ENCODE measurements at places on chromosomes 5 and 9.

DNA sequence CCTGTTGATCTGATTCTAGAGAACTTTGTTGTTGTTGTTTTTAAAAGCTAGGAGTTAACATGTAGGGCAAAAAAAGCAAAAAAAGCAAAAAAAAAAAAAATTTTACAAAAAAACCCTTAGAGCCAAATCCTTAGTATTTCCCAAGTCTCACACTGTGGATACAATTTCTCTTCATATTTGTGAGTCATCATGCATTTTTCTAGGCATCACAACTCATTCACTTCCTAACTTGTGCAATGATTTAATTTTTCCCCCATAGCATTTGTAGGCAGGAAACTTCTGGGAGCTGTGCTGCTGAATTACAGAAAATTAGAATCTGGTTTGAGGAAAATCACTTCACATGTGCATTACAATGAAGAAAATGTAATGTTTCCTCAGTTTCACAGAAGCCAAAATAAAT is 91.9 kb downstream of the MARCHF3 start:
- peak; percentile 91 for DNase-seq

DNA sequence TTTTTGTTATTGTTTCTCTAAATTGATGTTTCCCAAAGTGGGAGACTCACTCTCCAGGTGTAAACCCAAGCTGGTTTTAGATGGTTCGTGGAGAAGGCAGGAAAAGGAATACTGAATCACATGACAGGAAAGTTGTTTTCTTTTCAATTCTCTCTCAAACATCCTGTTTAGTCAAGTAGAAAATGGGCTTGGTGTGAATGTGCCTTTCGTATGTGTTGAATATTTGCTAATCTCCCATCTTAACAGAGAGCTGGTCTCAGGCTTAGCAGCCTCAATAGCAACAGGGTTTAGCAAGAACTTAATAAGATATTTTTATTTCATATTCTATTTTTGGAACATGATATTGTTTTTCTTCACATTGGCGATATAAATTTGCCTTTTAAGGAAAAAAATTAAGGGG is 119.7 kb downstream of the INSYN2B start:
- DNase-seq, result no peak

- DNase-seq, result no peak
Measured at GRCh38 chr5:40685976-40686486, 6.3 kb downstream of the PTGER4 start.

- no peak for DNase-seq
Measured at GRCh38 chr5:156128026-156128425, 198.9 kb upstream of the SGCD start.

DNA sequence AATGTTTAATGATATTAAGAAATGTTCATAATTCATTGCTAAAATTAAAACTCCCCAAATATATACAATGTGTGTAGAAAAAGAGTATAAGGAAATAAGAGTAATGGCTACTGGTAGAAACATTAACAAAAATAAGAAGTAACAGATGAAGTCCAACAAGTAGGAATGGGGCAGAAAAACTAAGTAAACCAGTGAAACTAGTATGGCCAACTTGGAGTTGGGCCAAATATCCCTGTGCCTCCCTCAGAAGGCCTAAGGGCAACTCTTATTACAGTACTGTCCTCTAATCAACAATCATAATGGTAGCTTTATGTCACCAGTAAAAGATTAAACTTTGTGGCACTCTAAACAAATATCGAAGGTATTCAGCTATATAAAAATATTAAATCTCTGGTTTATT is 93.5 kb downstream of the SSBP2 start:
- DNase-seq, result no peak

GRCh38 chr9:126965077-126965476 is 50.5 kb downstream of the RALGPS1 start:
- no peak for DNase-seq

DNA sequence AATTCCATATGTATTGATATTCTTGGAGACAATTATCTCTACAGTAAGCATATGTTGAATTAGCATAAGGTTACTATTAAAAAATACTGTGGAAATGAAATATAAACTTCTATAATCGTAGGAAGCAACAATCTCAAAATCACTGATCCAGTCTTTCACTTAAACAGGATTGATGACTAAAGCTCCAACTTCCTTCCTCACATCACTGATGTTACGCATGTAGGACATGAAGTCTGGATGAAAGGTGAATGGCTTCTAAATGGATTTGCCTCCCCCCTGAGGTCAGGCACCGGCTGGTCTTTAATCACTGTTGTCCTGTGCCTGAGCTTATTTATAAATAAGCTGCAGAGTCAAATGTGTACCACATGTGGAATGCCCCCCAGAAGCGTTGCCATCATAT is 157.1 kb upstream of the NFIB start:
- no peak for DNase-seq

GRCh38 chr5:34604119-34604675 is 51.9 kb upstream of the RAI14 start:
- DNase-seq, result no peak

DNA sequence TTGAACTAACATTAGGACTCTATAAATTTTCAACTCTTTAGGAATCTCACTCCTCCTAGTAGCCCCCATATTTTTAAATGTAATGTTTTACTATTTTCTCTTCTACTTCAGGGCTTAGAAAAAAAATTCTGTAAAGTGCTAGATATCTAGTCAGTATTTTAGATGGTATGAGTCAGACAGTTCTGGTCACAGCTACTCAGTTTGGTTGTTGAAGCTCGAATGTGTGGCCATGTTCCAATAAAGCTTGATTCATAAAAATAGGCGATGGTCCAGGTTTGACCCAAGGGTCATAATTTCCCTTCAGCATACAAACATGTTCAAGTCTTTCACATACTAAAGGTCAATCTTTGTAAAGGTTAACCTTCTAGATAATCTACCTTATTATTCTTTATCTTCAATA is 566.0 kb upstream of the CDH18 start:
- peak; percentile 78 for DNase-seq

DNA sequence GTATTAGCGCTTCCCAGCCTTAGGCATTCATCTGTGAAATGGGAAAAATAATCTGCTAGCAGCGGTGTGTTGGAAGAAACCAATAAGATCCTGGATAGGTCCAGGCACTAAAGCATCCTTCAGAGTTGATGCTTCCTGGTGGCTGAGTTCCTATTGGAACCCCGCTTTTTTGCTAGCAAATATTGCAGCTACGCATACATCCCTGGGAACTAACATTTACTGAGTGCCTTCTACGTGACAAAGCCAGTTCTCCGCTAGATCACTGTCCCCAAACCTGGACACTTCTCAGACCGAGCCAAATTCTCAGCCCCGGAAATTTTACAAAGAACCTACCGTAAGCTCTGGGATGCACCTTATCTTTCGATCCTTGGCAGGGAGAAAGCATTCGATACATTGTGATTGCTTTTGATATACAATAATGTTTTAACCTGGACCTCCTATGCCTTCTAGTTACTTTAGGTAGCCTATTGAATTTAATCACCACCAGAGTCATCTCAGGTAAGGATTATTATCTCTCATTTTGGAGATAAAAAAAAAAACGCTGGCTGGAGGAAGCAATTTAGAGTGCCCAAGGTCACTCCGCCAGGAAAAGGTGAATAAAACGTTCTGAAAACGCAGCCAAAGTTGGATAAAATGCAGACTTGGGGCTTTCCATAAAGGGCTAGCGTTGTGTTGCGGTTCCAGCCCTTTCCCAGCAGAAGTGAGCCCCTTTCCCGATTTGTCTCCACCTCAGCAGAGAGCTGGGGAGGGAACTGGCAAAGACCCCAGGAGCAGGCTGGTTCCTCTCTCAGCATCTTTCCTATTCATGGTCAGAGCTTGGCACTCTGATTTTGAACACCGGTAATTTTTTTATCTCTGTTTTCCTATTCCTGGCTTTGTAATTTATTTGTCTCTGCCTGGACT is 2.6 kb upstream of the MSX2 start:
- no peak for DNase-seq

GRCh38 chr9:87035879-87036278 is 88.6 kb upstream of the GAS1 start:
- DNase-seq, result no peak

- peak; percentile 26 for DNase-seq
Measured at GRCh38 chr5:60365001-60365400, 335.0 kb downstream of the DEPDC1B start.

DNA sequence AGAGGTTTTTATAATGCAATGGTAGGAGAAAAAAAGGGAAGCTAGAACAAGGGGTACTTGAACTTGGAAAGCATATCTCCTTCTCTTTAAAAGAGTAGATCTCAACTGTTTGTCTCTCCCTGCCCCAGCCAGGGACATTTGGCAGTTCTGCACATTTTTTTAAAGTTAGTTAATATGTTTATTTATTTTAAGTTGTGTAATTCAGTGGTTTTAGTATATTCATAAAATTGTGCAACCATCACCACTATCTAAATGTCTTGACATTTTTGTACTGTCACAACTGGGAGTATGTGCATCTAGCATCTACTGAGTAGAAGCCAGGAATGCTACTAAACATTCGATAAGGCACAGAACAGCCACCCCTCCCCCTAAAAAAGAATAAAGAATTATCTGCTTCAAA is 103.5 kb upstream of the DPYSL3 start:
- DNase-seq, result peak; percentile 65

DNA sequence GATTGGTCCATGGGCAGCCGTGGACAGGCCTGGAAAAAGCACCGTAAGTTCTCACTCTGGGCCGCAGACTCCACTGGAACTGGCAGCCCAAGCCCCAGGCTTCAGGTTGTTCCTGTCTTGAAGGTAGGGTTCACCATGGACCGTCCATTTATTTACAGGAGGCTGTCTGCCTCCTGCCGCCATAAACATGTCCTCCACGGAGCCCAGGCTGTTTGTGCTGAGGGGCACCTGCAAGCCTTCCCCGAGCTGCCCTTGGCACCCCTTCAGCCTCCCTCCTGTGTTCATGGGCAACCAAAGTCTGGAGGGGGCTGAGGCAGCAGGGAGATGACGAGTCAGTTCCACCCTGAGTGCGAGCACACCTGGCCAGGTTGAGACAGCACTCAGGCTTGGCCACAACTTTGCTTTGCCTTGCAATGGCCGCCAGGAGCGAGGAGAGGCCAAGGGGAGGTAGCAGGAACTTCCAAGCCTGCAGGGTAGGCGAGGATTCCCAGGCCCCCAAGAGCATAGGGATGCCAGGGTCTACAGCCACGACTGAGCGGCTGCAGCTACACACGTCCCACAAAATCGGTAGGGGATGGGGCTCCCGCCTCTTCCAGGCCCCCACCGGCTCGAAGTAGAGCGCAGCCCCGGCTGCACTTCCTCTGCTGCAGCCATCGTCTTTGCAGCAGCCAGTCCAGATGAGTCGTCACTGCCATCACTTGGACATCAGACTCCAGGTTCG is 1625.6 kb upstream of the ACO1 start:
- no peak for DNase-seq

DNA sequence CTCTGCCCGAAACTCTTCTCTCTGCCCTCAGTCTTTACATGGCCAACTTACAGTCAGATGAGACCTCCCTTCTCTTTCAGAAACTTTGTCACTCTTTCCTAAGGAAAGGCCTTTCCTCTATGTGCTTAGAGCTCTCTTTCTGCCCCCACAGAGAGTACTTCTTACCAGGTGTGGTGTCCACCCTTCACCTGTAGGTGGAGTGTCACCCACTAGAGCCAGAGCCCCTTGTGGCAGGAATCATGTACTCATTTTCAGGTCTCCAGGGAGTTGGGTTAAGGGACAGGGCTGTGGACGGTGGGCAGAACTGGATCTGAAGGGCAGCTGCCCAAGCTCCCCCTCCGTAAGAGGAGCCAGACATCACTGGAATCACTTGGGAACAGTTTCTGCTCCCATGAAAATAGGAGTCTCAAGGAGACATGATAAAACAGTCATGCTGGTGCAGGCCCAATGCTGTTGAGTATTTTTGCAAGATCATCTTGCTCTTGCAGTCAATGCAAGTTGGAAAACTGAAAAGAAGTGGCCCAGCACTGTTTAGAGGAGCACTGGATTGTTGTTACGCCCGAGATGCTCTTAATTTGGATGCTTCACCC is 436.7 kb downstream of the ZSWIM6 start:
- DNase-seq, result peak; percentile 24

DNA sequence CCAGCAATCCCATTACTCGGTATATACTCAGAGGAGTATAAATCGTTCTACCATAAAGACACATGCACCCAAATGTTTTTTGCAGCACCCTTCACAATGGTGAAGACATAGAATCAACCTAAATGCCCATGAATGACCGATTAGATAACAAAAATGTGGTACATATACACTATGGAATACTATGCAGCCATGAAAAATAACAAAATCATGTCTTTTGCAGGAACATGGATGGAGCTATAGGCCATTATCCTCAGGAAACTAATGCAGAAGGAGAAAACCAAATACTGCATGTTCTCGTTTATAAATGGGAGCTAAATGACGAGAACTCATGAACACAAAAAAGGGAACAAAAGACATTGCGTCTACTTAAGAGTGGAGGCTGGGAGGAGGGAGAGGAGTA is 114.5 kb downstream of the HTR4 start:
- no peak for DNase-seq

DNA sequence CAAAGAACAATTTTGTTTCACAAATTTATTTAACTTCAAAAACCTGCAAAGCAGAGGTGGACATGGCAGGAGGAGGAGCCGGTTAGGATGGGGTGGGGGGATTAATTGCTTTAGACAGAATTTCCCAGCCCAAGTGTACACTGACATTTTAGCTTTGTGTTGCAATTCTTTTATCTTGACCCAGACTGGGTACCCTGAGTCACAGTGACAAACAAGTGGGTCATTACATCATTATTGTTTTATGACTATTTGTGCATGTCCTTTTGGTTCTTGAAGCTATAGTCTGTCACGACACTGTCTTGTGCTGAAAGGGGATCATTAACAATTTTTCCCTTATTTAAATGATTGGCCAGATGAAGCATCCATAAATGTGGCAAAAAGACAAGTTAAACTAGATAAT is 84.5 kb upstream of the VCAN start:
- DNase-seq, result no peak

DNA sequence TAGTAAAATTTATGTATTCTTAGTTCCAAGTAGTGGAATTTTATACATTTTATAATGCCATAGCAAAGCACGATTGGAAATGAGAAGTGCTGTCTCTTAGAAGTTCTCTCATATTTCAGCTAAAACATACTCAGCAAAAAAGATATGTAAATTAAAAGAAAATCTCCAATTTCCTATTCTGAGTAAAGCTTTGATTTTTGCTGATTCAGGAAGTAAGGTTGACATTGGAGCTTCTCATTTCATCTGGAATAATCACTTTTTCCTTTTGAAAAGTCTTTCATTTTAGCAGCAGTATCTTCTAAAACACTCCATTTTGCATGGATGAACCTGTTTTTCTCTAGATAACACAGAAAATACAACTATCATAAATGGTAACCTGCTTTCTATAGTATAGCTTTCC is 121.0 kb downstream of the ZCCHC7 start:
- DNase-seq, result no peak

DNA sequence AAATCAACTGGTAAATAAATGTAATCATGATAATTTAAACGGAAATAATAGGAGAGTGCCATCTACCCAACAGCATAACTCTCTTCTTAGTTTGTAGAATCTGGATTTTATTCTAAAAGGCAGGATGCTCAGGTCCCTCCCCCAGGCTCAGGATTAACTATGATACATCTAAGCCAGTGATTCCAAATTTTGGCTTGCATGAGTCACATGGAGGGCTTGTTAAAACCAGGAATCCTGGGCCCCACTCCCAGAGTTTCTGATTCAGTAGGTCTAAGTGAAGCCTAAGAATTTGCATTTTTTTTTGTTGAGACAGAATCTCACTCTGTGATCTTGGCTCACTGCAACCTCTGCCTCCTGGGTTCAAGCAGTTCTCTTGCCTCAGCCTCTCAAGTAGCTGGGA is 62.3 kb upstream of the ZFR start:
- peak; percentile 91 for DNase-seq

GRCh38 chr9:89822996-89823395 is 218.2 kb downstream of the GADD45G start:
- DNase-seq, result no peak

GRCh38 chr9:74556685-74557084 is 59.5 kb downstream of the RORB start:
- no peak for DNase-seq

GRCh38 chr9:88551546-88552137 is 16.7 kb downstream of the NXNL2 start:
- DNase-seq, result no peak
